ENCODE measurements at places on chromosomes 4 and X.
A peak's percentile ranks its signal among the peaks of the same experiment; 100 is the strongest.

- no peak for DNase-seq
These were observed 41.9 kb upstream of the PDLIM3 start for GRCh38 chr4:185576962-185577950.

DNA sequence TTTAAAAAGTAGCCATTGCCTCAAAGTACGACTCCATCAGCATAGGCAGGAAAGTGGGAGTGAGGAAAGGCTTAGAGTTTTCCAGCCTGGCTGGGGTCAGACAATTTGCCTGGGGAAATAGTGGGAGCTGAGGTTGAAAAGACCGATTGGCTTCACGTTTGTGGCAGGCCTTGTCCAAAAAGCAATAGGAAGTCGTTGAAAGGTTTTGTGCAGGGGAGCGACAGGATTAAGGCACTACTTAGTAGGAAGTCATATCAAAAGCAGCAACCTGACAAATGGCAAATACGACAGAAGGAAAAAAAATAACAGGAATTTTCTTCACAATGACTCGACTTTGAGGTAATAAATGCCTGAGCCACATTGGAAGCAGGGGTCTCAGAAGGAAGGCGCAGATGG is 691 bp upstream of the EREG start:
- DNase-seq: no peak

DNA sequence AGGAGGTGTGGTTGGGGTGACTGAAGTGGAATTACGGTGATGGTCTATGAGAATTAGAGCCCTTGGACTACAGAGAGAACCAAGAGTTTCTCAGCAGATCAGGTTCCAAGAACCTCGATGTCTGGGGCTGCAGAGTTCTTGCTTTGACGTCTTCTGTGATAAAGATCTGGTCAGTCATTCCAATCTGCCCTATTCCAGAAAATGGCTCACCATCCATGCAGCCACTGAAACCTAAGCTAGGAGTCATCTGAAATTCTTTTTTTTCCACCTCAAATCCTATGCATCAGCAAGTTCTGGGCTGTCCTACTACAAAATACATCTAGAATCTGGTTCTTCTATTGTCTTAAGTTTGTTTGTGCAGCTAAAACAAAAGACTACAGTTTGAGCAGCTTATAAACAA is 254.4 kb upstream of the PGRMC2 start:
- no peak for DNase-seq

DNA sequence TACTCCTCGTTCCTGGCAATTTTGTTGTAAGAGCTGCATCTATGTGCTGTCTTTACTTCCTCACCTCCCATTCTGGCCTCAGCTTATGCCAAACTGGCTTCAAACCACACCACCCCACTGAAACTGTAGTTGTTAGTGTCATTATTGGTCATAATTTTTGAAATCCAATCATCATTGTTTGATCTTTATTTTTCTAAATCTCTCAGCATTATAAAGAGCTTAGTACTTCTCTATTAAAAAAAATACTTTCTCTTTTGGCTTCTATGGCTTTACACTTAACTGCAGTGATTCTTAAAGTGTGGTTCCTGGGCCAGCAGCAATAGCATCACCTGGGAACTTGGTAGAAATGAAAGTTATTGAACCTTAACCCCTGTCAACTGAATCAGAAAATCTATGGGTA is 83.5 kb upstream of the GRPR start:
- no peak for DNase-seq

DNA sequence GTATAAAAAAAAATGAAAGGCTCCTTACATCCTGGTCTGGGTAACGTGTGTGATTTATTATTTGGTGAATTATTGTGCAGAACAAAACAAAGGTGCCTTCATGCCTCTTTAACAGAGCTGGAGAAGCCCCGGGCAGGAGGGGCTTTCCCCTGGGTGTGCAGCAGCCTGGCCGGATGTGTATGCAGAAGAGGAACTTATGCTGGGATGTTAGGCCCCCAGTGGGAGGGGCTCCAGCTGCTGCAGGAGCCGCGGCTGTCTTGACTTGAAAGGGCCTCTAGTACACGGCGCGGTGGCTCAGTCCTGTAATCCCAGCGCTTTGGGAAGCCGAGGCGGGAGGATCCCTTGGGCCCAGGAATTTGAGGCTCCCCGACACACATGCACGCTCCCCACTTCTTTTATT is 16.0 kb downstream of the CCNQ start:
- peak; percentile 66 for DNase-seq

DNA sequence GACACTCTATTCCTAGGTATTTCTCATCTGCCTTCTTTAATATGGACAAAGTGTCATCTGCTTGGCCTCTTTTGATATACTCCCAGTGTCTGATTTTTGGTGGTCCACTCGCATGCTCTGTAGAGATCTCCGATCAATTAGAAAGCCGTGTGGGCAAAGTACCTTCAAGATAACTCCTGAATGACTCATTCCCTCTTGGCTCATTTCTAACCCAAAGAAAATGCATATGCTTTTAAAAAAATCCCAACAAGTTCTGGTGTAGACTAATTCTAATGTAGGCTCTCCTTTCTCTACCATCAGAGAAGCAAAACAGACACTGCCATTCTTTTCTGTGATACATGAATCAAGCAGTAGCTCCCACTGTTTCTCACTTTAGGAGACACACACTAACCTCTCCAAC is 714.9 kb upstream of the ADGRL3 start:
- DNase-seq: no peak

DNA sequence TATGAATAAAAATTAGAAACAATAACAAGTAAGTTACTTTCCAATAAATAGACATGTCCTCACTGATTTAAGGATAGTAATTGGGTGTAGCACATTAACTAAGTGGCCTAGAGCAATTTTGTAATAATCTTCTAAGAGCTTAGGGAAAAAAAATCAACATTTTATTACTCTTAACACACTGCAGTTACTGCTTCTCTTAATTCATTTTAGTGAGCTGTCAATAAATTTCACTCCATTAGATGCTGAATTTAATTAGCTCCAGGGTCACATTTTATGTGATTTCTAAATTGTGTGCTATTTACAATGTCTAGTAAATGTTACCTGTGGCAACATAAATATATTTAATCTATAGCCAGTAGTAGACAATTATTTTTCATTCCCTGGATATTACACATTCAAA is 612.0 kb downstream of the C4orf33 start:
- no peak for DNase-seq

GRCh38 chrX:45749375-45749774 is 548.7 kb upstream of the DIPK2B start:
- DNase-seq: no peak

GRCh38 chr4:169142906-169143305 is 127.8 kb downstream of the SH3RF1 start:
- no peak for DNase-seq

- no peak for DNase-seq
These were observed 73.6 kb downstream of the CEP44 start for GRCh38 chr4:174357321-174357720.

DNA sequence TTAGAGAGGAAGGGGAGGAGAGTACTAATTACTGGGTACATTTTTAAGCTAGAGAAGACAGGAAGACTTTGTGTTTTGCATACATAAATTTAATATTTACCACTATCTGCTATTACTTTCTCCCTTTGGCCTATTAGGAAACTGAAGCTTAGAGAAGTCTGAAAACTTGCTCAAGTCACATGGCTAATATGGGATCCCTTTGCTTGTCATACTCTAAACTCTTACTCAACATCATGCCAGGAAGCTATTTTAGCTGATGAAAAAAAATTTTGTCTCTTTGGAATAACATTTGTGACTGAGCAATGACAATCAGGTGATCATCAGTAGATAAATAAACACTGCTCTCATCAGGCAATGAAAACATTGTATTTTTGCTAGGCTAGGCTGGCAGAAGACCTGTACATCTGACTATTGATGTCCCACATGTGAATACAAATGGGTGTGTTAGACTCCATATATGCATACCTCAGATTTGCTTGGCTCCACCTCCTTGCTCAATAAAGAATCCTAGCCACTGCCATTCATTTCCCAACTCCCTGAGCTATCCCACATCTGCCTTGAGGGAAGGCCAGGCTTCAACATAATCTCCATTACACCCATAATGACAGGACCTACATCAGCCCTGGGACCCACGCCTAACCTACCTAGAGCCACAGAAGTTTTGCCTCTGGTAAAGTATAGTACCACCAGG is 17.0 kb upstream of the DCLK2 start:
- no peak for DNase-seq

DNA sequence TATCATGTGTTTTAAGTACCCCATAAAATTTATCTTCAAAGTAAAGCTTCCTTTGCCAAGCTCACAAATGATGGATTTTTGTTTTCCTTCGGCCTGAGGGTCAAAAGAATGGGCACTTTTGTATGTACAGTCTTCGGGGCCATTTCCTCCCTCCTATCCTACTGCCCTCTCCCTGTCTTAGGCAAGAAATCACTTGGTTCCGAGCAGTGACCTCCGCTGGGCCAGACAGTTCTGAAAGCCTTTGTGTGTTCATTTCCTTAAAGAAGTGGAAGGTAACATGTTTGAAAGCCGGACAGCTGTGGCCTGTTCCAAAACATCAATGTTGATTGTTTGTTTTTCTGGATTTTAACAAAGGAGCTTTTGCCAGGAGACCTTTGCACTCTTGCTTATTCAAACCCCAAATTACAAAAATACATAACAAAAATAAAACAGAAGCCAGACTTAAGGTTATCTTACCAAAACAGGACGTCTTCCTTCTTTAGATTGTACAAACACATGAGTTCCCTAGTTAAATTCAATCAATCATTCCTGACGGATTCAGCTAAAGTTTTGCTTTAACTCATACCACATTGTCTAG is 110.6 kb upstream of the LIMCH1 start:
- no peak for DNase-seq

- DNase-seq: no peak
These were observed 379.1 kb downstream of the ANKRD50 start for GRCh38 chr4:124333466-124333865.

- DNase-seq: no peak
These were observed 1.4 kb downstream of the RWDD4 start for GRCh38 chr4:183657564-183657963.

- no peak for DNase-seq
These were observed 6.9 kb upstream of the STK32B start for GRCh38 chr4:5044341-5044740.

DNA sequence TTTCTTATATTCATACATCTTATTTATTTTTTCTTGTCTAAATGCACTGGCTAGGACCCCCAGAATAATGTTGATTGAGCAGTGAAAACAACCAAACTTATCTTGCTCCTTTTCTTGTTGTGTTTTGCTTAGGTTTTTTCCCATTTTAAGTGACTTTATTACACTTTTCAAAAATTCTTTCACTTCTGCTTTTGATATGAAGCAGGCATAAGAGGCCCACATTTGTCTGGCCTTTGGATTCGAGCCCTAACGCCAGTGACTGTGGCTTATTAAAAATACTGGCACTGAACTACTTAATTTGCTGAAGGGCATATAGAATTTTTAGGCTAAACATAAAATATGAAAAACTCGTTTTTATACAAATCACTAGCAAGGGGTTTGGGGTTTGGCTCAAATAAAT is 197.0 kb downstream of the ASB9 start:
- DNase-seq: no peak

DNA sequence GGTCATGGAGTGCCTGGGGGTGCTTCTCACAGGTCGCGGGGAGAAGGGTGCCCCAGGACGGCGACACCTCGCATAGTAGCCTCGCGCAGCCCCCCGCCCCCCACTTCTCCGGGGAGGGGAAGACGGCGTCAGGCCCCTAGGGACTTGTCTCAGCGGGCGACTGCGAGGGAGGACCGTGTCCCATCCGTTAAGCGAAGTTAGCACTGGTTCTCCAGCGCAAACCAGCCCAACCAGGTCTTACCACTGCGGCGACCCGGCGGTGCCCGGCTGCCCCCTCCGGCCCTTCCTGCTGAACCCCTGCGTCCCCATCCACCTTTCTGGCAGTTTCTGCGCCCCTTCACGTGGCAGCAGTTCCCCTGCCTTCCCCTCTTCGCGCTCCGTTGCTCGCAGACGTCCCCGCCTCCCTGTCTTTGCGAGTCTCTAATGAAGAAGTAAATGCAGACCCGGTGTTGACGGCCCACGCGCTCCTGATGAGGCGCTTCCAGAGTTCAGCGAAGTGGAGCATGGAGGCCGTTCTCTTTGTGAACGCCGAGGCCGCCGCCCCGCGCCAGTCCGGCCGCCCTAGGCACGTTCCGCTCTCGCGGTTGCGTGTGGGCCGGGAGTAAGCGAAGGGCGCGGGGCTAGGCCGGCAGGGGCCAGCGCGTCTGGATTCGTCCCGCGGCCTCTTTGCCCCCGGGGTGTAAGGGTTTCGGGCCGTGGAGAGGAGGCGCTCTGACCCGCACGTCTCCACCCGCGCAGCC is 3.0 kb downstream of the SLIT2 start:
- no peak for DNase-seq

- DNase-seq: no peak
These were observed 149.2 kb downstream of the BCOR start for GRCh38 chrX:39948582-39948981.

GRCh38 chr4:10033191-10033881 is 12.0 kb upstream of the SLC2A9 start:
- no peak for DNase-seq

DNA sequence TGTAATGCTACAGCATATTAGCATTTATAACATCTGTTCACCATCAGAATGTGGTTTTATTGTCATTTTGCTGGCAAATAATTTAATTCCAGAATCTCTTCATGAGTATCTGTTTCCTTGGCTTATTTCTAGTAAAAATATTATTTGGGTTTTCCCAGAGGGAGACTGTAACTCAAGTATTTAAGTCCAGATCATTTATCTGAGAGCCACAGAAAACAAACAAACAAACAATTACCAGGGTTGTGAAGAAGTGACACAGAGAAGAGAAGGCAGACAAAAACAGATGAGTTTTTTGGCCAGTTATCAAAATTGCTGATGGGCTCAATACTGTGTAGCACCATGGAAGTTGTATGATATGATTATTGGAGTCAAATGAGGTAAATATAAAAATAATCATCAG is 515.1 kb downstream of the TECRL start:
- no peak for DNase-seq

DNA sequence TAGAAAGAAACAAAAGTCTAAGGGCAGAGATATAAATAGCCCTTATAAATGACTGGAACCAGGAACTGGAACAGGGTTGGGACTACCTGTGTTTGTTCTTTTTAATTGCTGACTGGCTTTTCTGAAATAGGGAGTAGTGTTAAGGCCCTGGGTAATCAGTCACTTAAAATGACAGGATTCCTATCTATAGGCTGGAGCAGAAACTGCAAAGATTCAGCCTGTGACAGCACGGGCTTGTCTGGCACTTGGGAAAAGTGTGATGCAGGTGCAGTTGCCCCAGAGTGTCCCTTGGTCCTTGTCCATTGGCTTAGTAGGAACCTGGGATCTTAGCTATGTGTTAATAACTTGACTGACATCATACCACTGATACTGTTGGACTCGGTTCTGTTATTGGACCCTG is 14.7 kb upstream of the PLAC8 start:
- no peak for DNase-seq

DNA sequence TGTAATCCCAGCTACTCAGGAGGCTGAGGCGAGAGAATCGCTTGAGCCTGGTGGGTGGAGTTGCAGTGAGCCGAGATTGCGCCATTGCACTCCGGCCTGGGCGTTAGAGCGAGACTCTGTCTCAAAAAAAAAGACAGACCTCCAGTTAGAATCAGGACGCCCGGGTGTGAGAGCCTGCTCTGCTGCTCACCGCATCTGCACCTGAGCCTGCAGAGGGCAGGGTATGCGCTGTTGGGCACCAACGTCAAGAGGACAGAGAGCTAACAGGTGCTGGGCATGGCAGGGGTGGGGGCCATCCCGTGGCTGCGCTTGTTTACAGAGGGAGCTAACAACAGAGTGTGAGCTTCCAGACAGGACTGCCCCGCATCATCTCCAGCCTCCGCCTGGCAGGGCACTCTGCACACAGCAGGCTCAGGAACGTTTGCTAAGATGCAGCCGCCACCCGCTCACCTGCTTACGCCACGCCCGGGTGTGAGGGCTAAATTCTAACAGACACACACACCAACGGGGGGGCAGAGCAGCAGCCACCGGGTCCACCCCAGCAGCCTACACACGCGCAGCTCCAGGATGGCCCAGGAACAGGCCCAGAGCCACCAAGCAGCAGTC is 50.0 kb upstream of the CPLX1 start:
- no peak for DNase-seq

All from stimulated activated CD4-positive, alpha-beta T cell treated with anti-CD3 and anti-CD28 coated beads, Interleukin-2, amount 100 ng/mL, for 24 hours (primary cell).